M059J (cell line): ENCODE measurements at places on chromosomes 4 and X.

- DNase-seq, result no peak
Measured at GRCh38 chrX:2501559-2502102, 855 bp upstream of the DHRSX start.

GRCh38 chr4:168318266-168318895 lies at the start of gene DDX60:
Gene DDX60, minus strand, starts transcription at chr4:168318752. Its CDS starts 7,493 bp downstream, at chr4:168311259.
- peak; percentile 91 for DNase-seq

GRCh38 chr4:177403746-177404145 lies 38.5 kb downstream of the AGA start:
- no peak for DNase-seq

GRCh38 chrX:119502727-119503483 lies 34.7 kb downstream of the SLC25A5 start:
- peak; percentile 69 for DNase-seq

- no peak for DNase-seq
Measured at GRCh38 chr4:22707390-22707789, 14.7 kb downstream of the GBA3 start.

DNA sequence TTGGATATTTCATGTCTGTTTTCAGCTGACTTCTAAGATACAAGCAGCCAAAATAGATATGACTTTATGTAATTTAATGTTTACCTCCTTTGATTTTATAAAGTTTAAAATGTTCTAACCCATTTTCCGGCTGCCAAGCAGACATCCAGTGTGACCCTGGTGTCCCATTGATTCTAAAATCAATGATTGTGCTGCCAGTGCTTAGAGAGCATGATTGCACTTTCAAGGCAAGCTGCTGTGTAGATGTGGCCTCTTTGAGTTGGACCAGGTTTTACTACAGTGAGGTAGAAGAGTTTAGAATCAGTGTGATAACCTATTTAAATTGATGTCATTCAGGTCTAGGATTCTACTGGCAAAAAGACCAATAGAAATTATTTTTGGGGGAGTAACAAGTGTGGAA lies 730.9 kb downstream of the STPG2 start:
- DNase-seq, result no peak

GRCh38 chr4:56183344-56183959 lies 203.8 kb downstream of the AASDH start:
- DNase-seq, result no peak

DNA sequence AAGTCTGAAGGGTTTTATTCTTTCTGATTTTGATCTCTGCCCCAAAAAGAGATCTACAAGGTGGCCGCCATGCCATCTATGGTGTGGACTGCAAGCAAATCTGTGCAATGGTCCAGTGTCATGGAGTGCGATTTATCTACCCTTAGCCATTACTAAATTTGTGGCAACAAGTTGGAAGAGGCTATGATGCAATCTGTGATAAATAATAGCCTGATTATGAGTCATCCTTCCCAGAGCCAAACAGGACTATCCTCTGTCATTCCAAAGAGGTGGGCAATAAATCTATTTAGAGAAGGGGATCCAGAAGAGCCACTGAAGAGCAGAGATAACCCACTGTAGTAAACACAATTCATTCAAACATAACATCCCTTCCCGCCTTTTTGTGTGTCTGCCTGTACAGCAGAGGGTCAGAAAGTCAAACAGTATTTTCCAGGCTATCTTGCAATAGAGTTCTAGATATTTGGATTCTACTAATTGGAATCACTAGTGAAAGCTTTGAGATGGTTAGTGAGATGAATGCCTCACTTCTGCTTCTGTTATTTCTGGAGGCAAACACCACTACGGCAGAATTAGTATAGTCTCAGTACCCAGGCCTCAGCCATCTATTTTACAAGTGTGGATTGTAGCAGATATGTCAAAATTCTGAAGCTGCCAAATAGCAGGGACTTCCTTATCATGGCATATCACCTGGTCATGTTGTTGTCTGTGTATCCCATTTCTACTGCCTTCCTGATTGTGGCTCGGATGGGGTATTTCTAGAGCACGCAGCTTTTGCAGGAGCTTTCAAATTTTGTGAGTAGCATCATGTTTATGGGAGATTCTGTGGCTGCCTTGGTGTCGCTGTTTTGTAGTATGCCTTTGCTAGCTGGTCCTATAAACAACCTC lies 192.0 kb downstream of the SMIM20 start:
- peak; percentile 68 for DNase-seq

GRCh38 chr4:4521731-4522130 lies 20.1 kb downstream of the STX18 start:
- DNase-seq, result no peak

- DNase-seq, result no peak
Measured at GRCh38 chr4:94525993-94526728, 74.4 kb downstream of the PDLIM5 start.

DNA sequence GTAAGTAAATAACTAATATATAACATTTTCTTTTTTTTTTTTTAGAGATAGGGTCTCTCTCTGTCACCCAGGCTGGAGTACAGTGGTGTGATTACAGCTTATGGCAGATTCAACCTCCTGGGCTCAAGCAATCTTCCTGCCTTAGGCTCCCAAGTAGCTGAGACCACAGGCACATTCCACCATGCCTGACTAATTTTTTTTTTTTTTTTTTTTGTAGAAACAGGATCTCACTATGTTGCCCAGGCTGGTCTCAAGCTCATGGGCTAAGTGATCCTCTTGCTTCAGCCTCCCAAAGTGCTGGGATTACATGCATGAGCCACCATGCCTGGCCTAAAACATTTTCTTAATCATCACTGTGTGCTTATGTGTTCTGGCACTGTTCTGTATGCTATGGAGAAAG lies 32.8 kb downstream of the MGARP start:
- DNase-seq, result peak; percentile 64

DNA sequence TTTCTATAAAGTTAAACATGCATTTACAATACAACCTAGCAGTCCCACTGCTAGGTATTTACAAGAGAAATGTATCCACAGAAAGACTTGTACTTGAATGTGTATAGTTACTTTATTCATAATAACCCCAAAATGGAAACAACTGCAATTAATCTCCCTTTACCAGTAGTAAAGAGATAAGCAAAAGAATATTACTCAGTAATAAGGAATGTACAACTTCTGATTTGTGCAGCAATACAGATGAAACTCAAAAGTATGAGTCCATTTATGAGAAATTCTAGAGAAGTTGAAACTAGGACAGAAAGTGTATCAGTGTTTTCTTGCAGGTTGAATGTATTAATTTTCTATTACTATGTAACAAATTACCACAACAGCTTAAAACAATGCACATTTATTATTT lies 15.2 kb downstream of the USP53 start:
- DNase-seq, result peak; percentile 12

GRCh38 chr4:154004507-154005170 lies 215.8 kb upstream of the SFRP2 start:
- peak; percentile 97 for DNase-seq

GRCh38 chrX:3450881-3451570 lies 104.6 kb upstream of the MXRA5 start:
- peak; percentile 72 for DNase-seq

- DNase-seq, result no peak
Measured at GRCh38 chrX:30657196-30658161, 4.3 kb downstream of the GK start.

GRCh38 chr4:22625311-22625710 lies 67.4 kb upstream of the GBA3 start:
- DNase-seq, result peak; percentile 25

DNA sequence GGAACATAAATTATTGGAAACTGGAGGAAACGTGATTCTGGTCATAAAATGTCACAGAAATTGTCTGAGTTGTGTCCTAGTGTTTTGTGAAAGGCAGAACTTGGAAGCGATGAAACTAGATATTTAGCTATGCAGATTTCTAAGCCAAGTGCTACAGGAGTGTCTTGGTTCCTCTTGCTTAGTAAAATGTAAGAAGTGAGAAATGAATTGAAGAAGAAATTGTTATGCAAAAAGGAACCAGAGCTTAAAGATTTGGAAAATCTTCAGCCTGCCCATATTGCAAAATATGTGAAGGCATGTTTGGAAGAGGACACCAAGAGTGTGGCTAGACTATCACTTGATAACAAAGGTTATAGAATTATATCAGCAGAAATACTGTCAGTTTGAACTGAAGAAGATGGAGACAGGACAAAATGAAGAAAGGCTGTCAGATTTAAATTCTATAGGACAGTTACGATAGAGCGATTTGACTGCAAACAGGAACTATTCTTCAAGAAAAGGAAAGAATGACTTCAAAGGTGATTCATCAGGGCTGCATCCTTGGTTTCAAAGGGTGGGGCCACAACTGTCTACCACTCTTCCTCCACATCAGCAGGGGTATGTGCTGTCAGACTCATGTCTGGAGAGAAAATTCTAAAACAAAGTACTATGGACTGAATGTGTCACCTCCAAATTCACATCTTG lies 9.4 kb upstream of the CDS1 start:
- DNase-seq, result peak; percentile 29

DNA sequence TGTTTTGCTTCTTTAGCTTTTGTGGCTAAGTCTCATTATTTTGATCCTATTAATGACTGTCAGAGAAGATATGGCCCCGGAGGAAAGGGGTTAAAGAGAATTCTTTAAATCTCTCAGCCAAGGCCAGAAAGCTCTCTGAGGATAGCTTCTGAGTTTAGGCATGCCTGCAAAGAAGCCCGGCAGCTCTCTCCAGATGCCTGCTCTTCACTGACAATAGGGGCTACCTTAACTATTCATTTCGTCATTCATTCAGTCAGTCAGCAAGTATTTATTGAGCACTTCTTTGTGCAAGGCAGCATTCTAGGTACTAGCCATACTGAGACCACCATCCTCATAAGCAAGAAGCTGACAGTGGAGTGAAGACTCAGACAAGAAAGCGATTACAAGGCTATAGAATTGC lies 34.0 kb upstream of the BMP15 start:
- DNase-seq, result no peak

- DNase-seq, result peak; percentile 13
Measured at GRCh38 chr4:56424697-56425514, 10.5 kb downstream of the PPAT start.

- no peak for DNase-seq
Measured at GRCh38 chr4:105644257-105644656, 64.2 kb downstream of the INTS12 start.

GRCh38 chr4:121943941-121944340 lies 7.9 kb downstream of the TRPC3 start:
- no peak for DNase-seq

- peak; percentile 85 for DNase-seq
Measured at GRCh38 chr4:155758481-155759371, at the start of gene GUCY1B1. Gene GUCY1B1, plus strand, starts transcription at chr4:155759021. Its CDS starts 120 bp downstream, at chr4:155759141.

DNA sequence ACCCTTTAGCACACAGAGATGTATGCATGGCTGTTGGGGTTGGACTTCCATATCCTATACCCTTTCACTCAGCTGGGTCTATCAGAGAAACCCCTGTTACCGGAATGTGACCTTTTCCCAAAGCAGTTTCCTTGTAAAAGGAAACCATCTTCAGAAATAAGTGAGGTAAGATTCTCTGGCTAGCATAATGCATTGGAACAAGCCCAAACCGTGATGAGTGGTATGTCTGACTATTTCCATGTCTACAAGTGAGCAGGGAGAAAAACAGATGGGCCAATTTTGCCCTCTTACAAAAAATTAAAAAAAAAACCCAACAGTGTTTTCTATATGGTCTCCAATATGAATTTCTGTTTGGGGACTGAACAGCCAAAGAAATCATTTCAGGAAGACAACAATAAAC lies 283.9 kb downstream of the SMARCA1 start:
- peak; percentile 36 for DNase-seq

DNA sequence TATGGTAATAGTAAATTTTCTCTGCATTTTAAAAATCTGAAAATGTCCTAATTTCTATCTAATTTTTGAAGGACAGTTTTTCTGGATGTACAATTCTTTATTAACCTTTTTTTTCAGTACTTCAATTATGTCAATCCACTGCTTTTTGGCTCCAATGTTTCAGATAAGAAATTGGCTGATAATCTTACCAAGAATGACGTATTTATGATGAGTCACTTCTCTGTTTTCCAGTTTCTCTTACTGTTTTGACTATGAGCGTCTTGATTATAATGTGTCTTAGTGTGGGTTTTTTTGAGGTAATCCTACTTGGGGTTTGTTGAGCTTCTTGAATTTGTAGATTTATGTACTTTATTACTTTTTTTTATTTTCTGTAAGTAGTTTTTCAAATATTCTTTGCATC lies 47.2 kb downstream of the UGT2B11 start:
- peak; percentile 1 for DNase-seq

DNA sequence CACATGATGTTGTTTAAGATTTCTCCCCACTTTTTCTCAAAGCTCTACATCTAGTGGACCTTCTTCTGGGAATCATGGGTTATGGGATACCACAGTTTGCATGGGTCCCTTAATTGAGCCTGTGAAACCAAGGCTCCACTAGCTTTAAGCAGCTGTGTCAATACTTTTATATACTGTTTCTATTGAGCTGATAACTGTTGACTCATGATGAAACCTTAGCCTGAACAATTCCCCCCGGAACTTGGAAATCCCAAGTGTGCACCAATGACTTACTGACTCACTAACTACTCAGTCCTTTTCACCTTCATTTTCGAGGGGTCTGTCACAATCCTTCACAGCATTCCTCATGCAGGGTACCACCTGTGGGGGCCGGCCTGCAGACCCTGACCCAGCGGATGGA lies 12.7 kb upstream of the SPIN4 start:
- no peak for DNase-seq

DNA sequence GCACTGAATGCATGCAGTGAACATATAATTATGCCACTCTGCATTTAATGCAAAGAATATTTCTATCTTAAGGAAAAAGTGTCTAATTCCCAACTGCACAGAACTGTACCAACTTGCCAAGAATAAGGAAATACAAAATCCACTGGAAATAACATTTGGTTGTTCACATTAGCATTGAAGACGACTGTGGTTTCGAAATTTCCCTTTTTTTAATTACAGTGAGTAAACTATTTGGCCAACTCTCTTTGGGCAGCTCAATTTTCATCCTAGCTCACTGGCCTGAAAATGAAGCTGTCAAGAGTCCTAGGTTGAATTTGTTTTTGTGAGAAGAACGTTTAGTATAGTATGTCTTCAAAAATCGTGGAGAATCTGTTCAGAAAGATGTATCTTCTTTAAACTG lies 81.6 kb upstream of the MID1 start:
- no peak for DNase-seq

DNA sequence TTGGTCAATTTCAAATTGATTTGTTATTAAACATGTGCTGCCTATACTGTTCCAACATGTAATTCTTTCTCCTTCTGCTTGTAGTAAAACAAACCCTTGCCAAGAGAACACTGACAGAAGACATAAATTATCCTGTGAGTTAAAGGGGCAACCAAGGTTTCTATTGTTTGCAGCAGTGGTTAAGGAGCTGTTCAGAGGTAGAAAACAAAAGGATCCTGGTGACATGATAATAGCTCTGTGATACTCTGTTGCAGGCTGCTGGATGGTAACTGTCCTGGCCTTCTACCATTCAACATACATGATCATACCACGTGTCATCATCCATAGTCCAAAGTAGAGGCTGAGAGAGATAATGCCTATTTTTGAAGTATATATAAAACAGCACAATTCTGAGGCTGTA lies 75.8 kb upstream of the F9 start:
- DNase-seq, result no peak

GRCh38 chr4:30721185-30722091 lies 1.3 kb downstream of the PCDH7 start:
- DNase-seq, result no peak

DNA sequence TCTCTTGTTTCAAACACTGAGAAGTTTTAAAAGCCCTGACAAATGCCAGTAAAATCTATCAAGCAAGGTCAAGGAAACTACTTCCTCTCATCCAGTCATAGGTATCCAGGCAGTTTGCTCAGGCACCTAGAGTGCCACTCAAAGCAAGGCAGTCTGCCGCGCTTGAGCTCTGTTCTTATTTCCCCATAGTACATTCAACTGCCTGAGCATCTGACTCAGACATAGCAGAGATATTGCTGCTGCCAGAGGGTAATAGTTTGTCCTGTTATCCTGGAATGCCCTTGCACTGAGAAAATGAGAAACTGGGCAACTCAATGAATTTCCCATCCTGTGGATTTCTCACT lies 16.1 kb upstream of the ATP8A1 start:
- DNase-seq, result peak; percentile 24
